CD4-positive, alpha-beta T cell treated with Interleukin-17A for 4 hours (primary cell): ENCODE measurements at places on chromosomes 1 and 21.

DNA sequence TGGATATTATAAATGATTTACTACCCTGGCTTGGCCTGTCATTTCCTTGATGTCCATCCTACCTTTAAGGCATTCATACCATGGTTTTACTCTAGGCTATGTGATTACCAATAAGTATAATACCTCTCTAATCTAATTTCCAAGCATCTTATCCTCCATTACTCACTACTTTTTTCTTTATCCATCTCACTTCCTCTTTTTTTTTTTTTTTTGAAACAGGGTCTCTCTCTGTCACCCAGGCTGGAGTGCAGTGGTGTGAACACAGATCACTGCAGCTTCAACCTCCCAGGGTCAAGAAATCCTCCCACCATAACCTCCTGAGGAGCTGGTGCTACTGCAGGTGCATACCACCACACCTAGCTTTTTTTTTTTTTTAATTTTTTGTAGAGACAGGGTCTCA is 39.9 kb downstream of the INKA2 start:
- DNase-seq: no peak

DNA sequence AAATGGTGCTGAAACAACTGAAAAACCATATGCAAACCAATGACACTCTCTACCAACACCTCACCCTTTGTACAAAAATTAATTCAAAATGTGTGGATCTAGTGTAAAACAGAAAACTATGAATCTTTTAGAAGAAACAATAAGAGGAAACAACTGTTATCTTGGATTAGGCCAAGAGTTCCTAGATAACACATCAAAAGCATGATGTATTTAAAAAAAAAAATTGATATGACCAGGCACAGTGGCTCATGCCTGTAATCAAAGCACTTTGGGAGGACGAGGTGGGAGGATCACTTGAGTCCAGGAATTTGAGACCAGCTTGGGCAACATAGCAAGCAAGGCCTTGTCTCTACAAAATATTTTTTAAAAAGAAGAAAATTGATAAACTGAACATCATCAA is 79.0 kb downstream of the EIF4G3 start:
- DNase-seq: no peak

DNA sequence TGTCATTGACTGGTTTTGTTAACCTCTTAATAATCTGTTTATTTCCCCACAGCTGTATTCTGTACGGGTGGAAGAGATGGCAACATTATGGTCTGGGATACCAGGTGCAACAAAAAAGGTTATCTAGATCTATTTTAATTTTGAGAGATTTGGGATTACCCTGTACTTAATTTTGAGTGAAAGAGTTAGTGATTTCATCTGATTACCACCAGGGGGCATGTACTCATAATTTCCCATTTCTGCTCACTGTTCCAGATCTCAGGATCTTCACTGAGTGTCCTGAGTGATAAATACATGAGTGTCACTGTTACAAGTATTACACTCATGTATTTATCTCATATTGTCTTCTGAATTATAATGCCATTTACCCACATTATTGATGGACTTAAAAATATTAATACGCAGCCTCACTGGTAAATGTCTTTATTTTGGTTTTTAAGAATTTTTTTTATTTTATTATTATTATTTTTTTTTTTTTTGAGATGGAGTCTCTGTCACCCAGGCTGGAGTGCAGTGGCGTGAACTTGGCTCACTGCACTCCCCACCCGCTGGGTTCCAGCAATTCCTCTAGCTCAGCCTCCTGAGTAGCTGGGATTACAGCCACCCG is 27.4 kb downstream of the DTL start:
- DNase-seq: no peak

- no peak for DNase-seq
Observed at GRCh38 chr1:230879778-230880177, 11.5 kb upstream of the C1orf198 start.

DNA sequence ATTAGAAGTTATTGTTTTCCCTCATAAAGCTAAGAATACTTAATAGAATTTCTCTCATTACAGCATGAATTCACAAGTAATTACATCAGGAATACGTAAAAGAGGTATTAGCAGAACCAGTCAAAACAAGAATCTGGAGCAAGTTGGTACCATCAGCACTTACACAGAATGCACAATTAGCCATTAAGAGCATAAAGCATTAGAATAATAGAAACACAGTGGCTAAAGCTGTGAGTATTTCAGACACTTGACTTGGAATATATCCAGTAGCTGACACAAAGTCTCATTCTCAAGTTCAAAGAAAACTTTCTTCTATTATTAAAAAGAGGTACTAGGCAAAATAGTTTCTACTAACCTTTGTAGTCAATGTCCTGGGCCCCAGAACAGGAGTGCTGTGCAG is 49.6 kb downstream of the KRTAP19-8 start:
- no peak for DNase-seq

DNA sequence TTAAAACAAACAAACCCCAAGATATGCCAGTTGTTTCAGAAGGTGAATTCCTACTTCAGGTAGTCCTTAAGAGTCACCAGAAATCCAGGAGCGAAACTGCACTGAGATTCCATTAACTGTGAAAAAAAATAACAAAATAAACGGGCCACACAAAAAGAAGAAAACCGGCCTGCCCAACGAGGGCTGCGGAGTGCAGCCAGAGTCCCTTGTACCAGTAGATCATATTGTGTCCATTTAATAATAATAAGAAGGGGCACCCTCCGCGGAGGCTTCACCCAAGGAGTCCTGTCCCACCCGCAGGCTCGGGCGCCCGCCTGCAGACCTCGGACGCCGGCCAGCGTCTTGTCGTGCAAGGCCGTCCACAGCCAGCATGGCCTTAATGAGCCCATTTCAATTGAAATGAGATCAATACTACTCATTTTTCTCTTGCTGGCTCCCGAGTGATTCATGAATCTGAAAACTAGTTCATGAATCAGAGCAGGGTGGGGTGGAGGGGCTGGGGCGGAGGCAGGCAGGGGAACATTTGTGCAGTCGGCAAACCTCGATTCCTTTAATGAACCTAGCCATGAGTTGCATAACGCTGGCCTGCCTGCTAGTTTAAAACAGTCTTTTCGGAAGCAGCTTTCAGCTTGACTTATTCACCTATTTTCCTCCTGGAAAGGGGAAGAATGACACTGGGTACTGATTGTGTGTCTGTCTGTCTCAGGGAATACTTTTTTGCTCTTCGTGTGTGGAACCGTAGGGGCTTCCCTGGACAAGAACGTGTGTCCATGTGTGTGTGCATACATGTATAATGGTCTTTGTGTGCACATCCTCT is 113.1 kb upstream of the IRF2BP2 start:
- DNase-seq: peak; percentile 80

DNA sequence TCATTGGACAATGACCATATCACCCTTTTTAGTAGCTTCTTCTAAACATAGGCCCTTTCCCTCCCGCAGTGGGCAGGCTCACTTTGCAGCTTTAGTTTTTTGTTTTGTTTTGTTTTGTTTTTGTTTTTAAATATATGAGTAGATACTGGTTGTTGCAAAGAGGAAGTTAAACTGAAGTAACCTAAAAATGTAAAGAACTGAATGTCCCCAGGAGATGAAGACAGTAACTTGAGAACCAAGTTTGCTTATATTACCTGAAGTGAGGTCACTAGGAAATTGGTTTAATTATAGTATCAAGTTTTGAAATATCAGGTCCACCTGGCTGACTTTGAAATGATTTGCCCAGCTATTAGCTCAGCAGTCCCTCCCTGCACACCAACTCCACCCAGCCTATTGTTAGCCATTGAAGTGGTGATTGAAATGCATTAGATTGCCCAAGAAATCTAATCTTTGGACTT is 18.2 kb downstream of the SMAP2 start:
- DNase-seq: no peak

DNA sequence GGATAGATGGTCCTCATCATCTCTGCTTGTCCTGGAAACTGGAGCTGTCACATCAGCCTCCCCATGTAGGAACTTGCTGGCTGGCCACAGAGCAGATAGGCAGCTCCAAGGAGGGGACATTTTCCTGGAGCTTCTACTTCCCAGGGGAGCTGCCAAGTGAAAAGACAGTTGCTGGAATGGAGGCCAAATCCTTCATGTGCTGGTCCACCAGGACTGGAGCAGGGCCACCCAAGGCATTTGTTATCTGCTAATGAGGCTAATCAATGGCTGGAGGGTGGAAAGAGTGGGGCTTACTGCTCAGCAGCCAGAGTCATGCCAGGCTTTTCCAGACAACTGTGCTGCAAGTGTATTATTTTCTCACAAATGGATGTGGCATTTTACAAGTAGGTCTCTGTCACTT is 22.5 kb downstream of the KAZN start:
- DNase-seq: no peak

DNA sequence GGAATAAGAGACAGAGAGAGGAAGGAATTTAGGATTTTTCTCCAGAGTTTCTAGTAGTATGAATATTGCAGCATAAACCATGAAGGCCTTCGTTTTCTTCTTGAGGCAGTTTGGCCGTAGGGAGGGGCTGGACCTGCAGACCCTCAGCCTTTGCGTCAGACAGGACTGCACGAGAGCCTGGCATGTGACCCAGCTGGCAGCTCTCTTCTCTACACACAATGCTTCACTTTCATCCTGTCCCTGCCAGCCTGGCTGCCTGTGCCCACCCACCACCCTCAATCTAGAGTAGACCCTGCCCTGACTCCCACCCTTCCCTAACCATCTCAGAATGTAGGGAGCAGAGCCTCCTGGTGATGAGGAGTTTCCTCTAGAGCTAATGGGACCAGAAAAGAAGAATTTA is 1.6 kb downstream of the CA14 start:
- DNase-seq: no peak

DNA sequence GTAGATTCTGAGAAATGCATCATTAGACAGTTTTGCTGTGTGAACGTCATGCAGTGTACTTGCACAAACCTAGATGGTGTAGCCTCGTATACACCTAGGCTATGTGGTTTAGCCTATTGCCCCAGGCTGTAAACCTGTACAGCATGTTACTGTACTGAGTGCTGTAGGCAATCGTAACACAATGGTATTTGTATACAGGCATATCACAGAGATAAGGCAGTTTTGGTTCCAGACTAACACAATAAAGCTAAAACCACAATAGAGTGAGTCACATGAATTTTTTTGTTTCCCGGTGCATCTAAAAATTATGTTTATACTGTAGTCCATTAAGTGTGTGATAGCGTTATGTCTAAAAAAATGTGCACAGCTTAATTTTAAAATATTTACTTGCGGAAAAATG is 6.9 kb downstream of the IL10RB start:
- no peak for DNase-seq

DNA sequence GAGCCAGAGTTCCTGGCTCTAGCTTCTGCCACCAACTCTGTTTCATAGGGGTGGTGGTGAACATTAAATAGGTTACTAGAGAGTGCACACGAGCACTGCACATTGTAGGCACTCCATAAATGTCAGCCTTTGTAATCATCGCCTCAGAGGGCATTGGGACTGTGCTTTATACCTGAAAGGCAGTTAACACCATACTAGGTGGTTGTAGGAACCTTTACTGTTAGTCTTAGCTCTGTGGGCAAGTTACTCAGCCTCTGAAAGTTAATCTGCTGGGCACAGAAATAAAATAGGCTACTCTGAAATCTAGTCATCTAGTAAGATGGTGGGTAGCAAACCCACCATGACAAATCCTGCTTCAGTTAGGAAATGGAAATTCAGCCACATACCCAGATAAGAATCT is 37.6 kb downstream of the ARID1A start:
- DNase-seq: no peak

DNA sequence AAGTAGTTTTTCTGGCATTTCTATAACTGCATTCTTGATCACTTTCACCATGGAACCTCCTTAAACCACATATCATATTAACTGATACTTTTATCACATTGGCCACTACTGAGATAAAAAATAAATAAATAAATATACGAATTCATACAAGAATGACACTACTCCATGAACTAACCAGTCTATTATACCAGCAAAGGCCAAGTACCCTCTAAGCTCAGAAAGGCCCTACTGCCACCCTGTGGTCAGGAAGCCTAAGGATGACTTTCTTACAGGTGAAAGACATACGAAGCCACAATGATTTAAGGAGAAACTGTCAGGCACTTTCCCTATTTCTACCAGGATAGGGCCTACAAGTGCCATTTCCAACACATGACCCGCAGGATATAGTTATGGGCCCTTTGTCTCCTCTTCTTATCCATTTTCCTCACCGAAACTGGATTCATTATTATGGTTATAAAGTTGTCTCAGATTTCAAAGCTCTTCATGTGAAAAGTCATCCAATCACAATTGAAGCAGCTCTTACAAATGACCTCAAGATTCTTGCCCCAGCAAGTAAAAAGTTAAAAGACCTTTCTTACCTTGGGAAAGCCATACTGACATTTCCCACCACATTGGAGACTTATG is 23.9 kb downstream of the DNAJC8 start:
- DNase-seq: peak; percentile 65

- DNase-seq: no peak
Observed at GRCh38 chr1:89322402-89322801, 41.5 kb upstream of the GBP6 start.

DNA sequence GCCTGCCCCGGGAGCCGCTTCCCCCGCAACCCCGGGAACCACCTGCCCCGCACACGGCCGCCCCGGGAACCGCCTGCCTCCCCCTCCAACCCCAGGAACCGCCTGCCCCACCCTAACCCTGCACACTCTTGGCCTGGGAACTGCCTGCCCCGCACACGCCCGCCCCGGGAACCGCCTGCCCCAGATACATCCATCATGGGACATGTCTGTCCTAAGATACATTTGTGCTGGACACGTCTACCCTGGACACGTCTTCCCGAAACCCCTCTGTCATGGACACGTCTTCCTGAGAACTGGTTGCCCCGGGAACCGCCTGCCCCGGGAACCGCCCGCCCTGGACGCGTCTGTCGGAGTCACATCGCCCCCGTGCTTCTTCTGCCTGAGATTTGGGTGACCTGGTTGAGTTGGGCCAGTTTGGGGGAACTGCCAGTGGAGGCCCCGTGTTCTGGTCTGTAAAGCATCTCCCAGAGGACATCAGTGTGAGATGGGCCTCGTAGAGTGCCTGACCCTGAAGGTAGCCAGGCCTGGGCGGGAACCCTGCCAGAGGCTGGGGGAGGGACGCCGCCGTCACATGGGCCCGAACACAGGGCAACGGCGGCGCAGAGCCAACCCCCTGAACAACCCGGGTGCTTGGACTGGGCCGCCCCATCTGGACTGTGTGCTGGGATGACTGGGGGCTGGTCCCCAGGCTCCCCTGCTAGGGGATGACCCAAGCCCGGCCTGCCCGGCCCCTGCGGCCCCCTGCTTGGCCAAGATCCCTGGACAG is 3.6 kb downstream of the PERM1 start:
- no peak for DNase-seq

GRCh38 chr1:162876751-162877150 is 15.8 kb upstream of the CCDC190 start:
- DNase-seq: no peak

DNA sequence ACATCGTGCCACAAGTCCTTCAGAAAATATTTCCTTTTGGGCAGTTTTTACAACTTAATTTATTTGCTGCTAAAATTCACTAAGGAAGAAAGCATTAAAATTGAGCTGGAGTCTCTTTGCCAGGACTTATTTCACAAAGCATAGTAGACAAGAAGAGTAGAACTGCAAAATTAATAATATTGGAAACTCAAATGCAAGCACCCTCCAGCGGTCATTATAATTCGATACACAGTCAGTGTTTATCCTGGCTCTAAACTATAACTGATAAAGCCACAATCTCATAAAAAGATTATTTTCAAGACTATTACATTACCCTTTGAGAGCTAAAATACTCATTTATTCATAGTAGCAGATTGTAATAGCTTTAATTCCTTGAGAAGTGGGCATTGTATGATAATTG is 655.4 kb downstream of the RWDD3 start:
- no peak for DNase-seq
